ENCODE measurements at places on chromosomes 12 and 14. TPM values are rescaled to one million over a fixed set of nuclear protein-coding genes. Genes with fewer than 3 reads are reported as not detected.

The TMEM132C gene
- total RNA-seq: 0.29 TPM

The KRT84 gene
- total RNA-seq: not detected

The NEUROD4 gene
- total RNA-seq: not detected

DNA sequence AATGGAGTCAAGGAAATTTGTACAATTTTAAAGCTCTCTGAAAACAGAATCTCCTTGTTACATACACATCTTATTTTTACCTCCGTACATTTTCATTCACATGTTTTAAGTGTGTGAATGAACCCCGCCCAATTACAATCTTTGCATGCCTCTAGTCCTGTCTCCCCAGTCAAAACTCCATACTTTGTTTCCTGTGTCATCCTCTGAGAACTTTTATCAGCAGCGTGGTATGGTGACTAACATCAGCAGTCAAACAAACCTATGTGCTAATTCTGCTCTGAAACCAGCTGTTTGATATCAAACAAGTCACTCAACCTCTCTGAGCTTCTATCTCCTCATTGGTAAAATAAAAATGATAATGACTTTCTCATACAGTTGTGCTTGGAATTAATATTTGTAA lies 15.8 kb upstream of the ERGIC2 start:
- DNase-seq: no peak

DNA sequence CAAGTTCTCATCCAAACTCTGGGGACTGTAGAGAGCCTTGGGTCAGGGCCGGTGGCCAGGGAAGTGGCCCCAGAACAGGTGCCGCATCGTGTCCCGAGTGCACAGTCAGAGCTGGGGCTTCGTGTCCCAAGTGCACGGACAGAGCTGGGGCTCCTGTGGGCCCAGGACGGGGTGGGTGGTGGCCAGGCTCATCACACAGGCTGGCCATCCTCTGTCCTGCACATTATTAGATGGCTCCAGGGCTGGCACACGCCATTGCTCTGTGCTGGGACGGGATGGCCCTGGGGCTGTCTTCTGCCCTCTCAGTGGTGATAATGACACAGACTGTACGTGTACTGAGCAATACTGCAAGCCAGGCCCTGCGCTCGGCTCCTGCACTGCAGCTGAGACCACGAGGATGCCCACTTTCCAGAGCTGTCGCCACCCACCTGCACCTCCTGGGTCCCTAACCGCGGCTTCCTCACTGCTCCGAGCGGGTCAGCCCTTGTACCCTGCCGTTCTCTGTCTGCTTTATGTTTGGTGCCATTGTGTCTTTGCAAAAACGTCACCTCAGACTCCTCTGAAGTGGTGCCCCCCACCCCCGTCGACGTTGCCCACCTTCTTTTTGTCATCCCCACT lies 1.9 kb downstream of the FBRSL1 start:
- DNase-seq: no peak

GRCh38 chr12:96368233-96368632 lies 32.0 kb downstream of the CDK17 start:
- DNase-seq: no peak

DNA sequence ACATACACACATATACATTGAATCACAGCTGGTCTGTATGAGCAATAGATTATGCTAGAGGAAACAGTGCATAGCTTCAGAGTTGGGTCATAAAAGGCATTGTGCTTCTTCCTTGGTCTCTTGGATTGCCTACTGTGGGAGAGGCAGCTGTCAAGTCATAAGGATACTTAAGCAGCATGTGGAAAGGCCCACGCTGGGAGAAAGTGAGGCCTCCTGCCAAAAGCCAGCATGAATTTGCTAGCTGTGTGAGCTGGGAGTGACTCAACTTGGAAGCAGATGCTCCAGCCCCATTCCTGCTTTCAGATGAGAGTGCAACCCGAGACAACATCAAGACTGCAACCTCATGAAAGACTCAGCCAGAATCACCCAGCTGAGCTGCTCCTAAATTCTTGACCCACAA lies 311.9 kb upstream of the TBX3 start:
- DNase-seq: no peak

- DNase-seq: no peak
Measured at GRCh38 chr12:57204454-57204853, 12.1 kb upstream of the NXPH4 start.
